ENCODE measurements at places on chromosomes 11 and 22.

DNA sequence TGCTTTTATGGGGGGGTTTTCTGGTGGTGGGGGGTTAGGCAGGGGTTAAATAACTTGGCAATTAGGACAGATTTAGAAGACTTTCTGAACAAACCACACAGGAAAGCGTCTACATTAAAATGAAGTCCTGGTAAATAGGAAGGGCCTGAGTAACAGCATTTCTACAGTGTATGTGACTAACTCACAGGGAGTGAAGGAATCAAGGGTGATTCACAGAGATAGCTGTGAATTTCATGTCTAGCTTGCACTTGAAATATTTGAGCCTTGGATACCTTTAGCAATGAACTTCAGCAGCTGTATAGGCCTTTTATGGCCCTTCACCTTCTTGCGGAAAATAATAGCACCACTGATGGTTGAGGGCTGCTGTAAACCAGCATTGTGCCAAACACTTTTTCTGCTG, 26.1 kb upstream of the LDHA start:
- no peak for DNase-seq

GRCh38 chr22:36808721-36809344, 8.0 kb downstream of the PVALB start:
- no peak for DNase-seq

DNA sequence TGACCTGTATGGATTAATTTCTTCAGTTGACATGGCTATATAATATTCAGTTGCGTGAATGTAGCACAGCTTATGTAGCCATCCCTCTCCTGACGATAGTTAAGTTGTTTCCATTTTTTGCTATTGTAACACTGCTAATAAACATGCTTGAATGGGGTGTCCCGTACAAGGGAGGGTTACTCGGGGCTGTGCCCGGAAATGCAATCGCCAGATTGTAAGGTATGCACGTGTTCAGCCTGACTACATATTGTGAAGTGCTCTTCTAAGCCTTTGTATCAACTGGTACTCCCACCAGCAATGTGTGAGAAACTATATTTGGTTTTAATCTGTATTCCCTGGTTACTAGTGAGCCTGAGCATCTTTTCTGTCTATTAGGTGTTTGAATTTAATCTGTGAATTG, 16.1 kb downstream of the ST3GAL4 start:
- DNase-seq, result no peak

DNA sequence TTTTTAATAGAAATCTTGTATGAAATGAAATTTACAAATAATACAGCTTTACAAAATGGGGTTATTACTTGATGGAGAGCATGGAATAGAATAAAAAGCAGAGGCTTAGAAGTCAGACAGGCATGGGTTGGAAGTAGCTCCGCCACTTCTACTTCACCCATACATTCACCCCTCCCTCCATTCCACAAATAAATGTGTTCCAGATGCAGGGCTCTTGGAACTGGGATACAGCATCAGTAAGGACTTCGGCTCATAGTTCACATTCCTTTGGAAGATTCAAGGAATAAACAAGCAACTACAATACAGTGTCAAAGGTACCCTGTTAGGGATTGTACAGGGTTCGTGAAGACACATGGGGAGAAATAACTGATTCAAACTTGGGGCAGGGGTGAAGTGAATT, 156.8 kb downstream of the WNT11 start:
- no peak for DNase-seq

- DNase-seq, result no peak
Measured at GRCh38 chr11:17929171-17929570, 83.7 kb downstream of the SERGEF start.

DNA sequence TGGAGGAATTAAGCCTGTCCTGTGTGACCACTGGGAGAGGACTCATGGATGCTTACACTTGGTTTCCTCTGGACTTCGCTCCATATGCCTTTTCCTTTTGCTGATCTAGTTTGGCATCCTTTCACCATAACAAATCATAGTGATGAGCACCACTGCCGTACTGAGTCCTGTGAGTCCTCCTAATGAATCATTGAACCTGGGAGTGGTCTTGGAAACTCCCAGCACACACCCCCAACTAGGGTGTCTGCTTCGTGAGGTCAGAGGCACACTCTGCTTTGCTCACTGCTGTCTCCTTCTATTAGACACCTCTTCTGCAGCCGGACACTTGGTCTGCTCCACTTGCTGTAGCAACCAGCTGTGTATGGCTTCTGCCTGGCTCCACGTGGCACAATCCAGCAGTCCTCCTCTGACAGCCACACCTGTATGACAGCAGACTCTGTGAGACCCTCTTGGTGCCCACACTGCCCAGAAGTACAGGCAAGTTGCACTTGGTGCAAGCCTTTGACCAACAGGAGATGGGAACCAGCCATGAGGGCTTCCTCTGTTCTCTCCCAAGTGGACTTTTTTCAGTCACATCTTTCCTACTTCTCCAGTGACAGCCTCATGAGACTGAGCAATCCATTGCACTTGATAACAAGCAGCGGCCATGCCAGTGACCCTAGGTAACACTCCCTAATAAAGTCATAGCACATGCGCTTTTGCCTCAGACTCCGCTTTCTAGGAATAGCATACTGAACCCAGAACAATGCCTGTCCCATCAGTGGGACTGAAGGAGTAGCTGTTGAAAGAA, 65.0 kb upstream of the HMGXB4 start:
- no peak for DNase-seq

GRCh38 chr11:111455291-111456085, 56.7 kb downstream of the BTG4 start:
- DNase-seq, result no peak

DNA sequence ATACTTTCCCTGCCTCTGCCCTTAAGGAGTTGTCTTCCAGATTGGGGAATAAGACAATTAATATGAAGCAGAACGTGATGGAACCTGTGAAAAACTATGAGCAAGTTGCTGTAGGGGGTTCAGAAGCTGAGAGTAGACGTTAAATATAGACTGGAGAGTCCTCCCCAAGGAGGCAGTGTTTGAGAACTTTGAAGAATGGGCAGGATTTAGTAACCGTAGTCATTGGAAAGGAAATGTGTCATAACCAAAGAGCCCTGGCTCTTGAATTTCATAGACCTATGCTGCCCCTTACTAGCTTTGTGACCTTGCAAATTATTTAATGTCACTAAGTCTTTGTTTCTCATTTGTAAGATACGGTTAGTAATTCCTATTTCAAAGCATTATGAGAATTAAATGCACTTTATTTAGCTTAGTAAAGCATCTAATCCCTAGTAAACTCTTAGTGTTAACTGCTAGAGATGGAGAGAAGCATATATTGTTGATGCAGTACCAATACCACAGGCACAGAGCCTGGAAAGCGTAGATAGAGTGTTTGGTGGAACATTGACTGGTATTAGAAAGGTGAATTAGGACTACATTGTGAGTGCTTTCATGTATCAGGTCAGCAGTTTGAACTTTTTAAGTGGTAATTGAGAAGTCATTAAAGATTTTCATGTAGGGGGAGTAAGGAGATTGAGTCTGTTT, 54.1 kb downstream of the MCAM start:
- DNase-seq, result no peak

- no peak for DNase-seq
Measured at GRCh38 chr11:115464269-115464668, 39.9 kb downstream of the CADM1 start.

DNA sequence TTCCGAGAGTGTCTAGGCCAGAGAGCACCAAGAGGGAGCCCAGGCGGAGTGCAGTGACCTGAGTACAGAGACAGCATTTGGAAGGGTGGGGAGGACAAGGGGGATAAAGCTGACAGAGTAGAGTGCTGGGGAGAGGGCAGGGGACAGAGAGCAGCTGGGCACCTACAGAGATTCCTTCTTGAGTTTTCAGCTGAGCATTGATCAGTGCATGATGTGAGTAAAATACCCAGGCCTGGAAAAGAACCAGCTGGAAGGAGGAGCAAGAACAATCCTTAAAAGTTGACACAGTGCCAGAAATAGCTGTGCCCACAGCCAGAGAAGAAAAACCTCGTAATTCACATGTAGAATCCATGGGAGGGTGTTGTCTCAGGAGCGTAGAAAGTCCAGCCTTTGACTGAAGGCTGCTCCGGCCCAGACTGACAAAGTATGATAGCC, 33.9 kb upstream of the PANX2 start:
- DNase-seq, result no peak

DNA sequence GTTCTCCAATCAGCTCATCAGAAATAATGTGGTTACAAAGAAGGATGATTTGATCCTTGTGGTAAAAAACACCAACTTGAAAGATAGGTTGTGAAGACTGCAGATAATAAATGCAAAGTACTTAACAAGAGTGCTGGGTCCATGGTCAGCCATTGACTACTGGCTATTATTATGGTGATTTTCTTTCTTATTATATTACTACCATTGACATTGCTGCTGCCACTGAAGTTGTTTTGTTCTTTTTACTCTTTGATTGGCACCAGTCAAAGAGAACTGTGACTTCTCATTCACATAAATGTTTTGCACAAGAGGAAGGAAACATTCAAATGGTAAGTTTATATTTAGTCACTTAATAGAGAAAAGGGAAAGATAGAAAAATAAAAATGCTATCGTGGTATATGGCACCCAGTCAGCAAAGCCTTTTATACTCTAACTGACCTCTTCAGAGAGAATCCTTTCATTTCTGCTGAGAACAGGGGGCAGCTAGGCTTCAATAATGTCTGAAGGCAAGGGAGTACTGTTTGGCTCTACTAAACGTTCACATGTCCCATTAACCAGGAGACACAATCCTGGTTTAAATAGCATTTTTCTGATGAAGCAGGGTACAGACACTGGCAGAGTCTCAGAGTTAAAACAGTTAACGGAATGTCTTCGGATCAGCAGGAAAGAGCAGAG, 64.8 kb downstream of the LRRC4C start:
- DNase-seq, result no peak

GRCh38 chr11:83115551-83115950, 41.4 kb upstream of the PCF11 start:
- no peak for DNase-seq

DNA sequence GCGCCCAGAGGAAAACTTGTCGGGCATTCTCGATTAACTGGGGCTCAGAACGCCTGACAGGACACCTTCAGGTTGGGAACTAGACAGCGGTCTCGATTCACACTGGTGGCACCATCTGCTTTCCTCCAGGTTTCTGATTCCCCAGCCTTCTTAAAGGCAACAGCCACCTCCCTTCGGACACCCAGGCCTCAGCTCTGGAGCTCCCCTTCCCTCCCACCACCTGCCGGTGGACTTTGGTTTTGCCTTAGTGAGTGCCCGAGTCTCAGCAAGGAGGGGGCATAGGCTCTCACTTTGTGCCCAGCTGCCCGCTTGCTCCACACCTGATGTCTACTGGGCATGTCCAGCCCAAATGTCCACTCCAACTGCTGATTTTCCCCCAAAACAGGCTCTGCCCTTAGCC, 110.4 kb upstream of the PARVA start:
- no peak for DNase-seq

DNA sequence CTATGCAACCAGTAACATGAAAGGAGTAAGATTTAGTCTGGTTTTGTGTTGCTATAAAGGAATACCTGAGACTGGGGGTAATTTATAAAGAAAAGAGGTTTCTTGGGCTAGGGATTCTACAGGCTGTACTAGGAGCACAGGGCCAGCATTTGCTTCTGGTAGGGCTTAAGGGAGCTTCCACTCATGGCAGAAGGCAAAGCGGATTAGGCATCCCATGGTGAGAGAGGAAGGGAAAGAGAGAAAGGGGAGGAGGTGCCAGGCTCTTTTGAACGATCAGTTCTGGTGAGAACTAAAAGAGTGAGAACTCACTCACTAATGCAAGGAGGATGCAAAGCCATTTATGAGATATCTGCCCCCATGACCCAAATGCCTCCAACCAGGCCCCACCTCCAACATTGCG, 283.2 kb downstream of the OPCML start:
- no peak for DNase-seq

GRCh38 chr22:17199003-17199731, 20.1 kb downstream of the ADA2 start:
- no peak for DNase-seq

GRCh38 chr22:39353346-39353745, 3.6 kb downstream of the SYNGR1 start:
- no peak for DNase-seq

GRCh38 chr22:39997939-39998726, 3.4 kb downstream of the FAM83F start:
- DNase-seq, result no peak

GRCh38 chr22:23495614-23496444, 84.3 kb downstream of the IGLL1 start:
- DNase-seq, result no peak

- no peak for DNase-seq
Measured at GRCh38 chr11:103923451-103923931, 112.9 kb upstream of the DDI1 start.

GRCh38 chr22:24247564-24248344, 2.9 kb upstream of the GGT5 start:
- peak; percentile 49 for DNase-seq

DNA sequence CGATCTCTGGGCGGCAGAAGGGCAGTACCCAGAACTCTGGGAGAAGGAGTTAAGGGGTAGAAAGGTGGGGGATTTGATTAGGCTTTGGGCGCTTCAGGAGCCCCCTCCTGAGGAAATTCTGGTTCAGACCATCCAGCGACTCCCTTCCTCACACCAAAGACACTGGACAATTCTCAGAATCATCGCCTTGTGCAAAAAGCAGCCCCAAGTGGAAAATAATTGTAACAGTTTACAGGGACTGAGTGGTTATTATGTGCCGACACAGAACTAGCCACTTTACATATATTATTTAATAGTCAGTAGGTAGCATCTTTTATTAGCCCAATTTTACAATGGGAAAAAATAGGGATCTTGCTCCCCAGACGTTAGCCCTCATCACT, 662 bp upstream of the TRIM3 start:
- DNase-seq, result no peak

DNA sequence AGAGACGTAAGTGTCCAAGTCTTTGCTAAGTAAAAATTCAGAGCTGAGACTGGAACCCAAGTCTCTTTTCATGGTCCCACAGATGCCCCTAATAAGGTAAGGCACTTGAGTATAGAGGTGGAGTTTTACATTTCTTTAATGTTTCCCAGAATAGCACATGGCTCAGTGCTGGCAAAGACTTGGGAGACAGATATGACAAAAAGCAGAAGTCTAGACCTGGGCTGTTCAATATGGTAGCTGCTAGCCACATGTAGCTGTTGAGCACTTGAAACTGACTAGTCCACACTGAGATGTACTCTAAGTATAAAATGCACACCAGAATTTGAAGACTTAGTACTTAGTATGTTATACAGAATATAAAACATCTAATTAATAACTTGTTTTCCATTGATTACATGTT, 17.6 kb downstream of the VSTM5 start:
- DNase-seq, result no peak

DNA sequence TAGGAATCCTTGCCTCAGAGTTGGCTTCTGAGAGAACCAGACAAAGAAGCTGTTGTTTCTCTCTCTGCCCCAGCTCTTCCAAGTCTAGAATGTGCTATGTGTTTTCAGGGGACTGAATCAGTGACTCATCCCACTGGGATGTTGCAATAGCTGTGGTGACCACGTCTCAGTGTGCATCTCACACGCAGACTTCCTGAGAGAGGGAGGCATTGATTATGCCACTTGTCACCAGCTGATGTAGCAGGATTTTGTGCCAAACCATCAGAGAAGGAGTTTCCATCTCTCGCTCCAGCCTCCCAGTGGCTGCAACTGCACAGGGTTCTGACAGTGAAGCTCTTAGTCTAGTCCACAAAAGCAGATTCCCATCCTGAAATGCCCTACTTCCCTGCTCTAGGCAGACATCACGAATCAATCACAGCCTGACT, 455.8 kb downstream of the MIAT start:
- DNase-seq, result no peak
